NCI-H460 (cell line): ENCODE measurements at places on chromosomes 7 and 10. TPM values are rescaled to one million over a fixed set of nuclear protein-coding genes. Genes with fewer than 3 reads are reported as not detected.

GRCh38 chr7:2644562-2645273, 12.9 kb downstream of the TTYH3 start:
- no peak for DNase-seq

DNA sequence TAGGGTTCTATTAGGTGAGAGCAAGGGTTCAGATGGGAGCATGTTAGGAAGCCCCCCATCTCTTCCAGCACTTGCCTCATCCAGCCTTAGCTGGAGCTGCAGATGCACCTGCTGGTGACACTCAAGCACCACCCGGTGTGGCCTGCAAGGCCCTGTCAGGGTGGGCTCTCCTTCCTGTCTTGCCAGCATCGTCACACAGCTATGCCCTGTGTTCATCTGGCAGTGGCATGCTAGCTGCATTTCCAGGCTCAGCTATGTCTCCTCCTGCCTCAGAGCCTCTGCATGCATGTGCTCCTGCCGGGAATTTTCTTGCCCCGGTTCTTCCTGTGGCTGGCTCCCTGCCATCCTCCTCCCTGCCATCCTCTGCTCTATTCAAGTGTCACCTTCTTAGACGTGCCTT, 129.7 kb upstream of the KLF6 start:
- DNase-seq: no peak

TMEM273 gene
- not detected in 2 replicates for total RNA-seq

- peak; percentile 94 for DNase-seq
Observed at GRCh38 chr10:93437086-93437945, 44.8 kb downstream of the MYOF start.

SDK1 gene
- total RNA-seq: 1.1 and 1.7 TPM in 2 replicates

NUPR2 gene
- total RNA-seq: not detected in 2 replicates

DNA sequence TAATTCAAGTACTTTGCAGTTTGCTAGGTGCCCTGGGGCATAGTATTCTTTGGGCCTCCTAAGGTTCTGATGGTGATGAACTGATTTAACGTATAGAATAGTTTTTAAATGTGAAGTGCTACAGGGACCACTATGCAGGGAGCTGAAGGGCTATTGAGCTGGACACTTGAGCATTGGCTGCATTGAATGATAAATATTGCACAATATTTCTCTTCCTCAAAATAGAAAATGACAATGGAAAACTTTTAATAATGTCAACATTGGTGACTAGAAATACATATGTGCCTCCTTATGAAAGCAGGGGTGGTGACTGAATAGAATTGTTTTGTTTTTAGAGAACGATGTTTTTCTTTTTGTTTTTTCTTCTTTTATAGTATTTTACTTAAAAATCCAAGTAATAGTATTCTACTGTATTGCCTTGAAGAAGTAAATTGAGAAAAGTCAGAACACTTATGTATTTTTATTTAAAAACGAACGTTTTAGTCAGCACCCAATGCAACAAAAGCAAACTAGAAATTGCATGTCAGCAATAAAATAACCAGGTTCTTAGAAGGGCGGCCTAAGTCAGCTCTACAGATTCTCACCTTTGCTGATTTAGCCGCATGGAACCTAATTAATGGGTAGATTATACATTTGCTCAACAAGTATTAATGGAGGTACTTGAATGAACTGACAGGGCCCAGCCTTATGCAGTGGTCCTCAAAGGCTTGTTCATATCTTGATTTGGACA, 244.0 kb upstream of the KLF6 start:
- DNase-seq: no peak

GRCh38 chr10:30199376-30200016, 140.1 kb upstream of the JCAD start:
- DNase-seq: no peak

SORBS1 gene
- total RNA-seq: 0.27 and 0.43 TPM in 2 replicates

GRCh38 chr10:102712089-102712488, 2.1 kb downstream of the ARL3 start:
- no peak for DNase-seq

NDUFB2 gene
- 115 TPM in 2 replicates for total RNA-seq

- DNase-seq: no peak
Observed at GRCh38 chr10:48700493-48700892, 15.8 kb downstream of the WDFY4 start.

GRCh38 chr7:4727914-4728705, 46.0 kb downstream of the FOXK1 start:
- DNase-seq: no peak

DNA sequence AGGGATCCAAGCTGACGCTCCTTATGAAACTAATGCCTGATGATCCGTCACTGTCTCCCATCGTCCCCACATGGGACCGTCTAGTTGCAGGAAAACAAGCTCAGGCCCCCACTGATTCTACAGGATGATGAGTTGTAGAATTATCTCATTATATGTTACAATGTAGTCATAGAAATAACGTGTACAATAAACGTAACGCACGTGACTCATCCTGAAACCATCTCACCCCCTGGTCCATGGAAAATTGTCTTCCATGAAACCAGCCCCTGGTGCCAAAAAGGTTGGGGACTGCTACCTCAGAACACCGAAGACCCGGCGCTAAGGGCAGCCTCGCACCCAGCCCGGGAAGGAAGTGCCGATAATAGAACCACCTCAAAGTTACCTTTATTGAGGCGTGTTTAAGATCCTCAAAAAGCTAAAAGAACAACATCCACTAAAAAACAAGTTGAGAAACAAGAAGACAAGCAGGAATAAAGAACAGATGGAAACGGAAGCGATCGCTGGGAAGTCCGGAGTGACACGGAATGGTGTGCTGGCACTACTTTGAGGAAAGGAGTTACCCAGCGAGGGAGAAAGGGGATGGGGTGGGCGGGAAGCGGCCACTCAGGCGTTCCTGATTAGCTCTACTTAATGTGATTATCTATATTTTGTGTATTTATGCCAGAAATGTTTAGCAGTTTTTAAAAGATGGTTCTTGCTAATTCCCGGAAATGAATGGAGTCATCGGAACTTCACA, 50.1 kb upstream of the PRKAR1B start:
- DNase-seq: no peak

DNA sequence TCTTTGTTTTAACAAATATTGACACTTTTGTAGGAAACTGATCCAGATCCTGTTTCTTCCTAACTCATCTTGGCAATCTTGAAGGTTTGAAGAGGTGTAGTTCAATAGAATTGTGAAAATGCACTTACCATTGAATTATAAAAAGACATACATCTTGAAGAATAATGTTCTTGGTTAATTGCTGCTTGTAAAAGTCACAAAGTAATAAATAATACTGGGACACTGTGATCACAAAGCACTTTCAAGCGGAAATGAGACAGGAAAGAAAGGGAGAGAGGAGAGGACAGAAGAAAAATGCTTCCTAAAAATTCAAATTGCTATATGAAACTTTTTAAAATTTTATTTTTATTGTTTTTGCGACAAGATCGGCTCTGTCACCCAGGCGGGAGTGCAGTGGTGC, 15.2 kb upstream of the NFE2L3 start:
- no peak for DNase-seq

EVX1 gene
- 0.12 TPM in 1 of 2 replicates, not detected in the other for total RNA-seq

DNA sequence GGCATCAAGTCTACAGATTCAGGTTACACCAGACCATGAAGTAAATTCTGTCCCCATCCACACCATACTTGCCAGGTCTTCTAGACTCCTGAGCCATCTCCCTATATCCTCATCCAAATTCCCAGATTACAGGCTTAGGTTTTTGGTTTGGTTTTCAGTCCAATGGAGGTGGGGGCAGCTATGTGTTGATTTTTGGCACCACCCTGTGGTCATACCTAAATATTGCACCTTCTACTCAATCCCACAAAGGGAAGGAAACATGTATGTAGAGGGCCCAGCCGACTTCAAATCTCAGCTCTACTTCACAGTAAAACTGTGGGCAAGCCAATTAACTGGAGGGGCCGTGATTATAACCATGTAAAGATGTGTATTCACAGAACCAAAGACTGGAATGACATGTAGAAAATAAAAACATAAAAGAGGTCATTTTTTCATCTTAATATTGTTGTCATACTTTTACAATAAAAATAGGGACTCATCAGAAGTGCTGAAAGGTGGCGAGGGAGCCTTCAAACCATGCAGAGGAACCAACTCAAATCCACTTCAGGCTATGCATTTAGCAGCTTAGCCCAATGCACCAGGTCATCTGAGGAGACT, 19.8 kb downstream of the ERCC6 start:
- peak; percentile 45 for DNase-seq

GRCh38 chr10:49622426-49623425, 8.9 kb downstream of the CHAT start:
- no peak for DNase-seq

DNA sequence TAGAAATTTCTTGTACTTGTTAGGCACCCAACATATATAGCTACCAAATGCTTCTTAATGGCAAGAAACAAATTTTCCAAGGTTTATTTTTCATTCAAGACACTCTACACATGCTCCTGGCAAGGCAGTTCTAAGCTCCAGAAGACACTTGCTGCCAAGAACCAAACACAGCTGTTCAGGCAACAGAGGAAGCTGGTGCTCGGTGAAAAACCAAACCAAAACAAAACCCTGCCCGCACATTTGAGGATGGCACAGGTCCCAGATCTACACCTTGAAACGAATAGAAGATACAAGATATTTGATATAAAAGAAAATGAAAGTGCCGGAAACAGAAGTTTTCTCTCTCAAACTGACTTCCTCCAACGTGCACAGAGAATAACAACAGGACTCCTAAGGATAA, 4.9 kb upstream of the DNTT start:
- DNase-seq: no peak

CD36 gene
- 0.82 and 0.84 TPM in 2 replicates for total RNA-seq

EN2 gene
- total RNA-seq: 0.75 and 0.84 TPM in 2 replicates

TLX1 gene
- total RNA-seq: not detected in 2 replicates

- DNase-seq: peak; percentile 2
Observed at GRCh38 chr7:113404245-113404644, 285.9 kb upstream of the SMIM30 start.

PDE1C gene
- 46.5 and 48.7 TPM in 2 replicates for total RNA-seq

- DNase-seq: no peak
Observed at GRCh38 chr10:80729896-80730295, 192.2 kb downstream of the SH2D4B start.

DNA sequence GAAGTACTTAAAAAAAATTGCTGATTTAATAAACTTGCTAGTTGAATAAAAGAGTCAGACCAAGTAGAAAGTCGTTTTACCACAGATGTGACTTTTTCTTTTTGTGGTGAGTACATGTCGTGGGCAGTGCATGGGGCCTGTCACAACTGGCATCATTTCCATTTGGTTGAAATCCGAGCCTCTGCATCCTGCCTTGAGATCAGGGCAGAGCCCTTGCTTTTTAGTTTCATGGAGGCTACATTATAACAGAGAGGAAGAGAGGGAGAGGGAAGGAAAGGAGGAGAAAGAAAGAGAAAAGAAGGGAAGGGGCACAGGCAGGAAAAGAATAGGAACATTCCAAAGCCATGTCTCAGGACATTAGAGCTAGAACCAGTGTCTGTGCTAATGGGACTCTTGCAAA, 20.4 kb upstream of the INSYN2A start:
- no peak for DNase-seq

TAS2R3 gene
- total RNA-seq: 0.78 and 0.84 TPM in 2 replicates

FKBP6 gene
- 0.17 TPM in 1 of 2 replicates, not detected in the other for total RNA-seq

DNA sequence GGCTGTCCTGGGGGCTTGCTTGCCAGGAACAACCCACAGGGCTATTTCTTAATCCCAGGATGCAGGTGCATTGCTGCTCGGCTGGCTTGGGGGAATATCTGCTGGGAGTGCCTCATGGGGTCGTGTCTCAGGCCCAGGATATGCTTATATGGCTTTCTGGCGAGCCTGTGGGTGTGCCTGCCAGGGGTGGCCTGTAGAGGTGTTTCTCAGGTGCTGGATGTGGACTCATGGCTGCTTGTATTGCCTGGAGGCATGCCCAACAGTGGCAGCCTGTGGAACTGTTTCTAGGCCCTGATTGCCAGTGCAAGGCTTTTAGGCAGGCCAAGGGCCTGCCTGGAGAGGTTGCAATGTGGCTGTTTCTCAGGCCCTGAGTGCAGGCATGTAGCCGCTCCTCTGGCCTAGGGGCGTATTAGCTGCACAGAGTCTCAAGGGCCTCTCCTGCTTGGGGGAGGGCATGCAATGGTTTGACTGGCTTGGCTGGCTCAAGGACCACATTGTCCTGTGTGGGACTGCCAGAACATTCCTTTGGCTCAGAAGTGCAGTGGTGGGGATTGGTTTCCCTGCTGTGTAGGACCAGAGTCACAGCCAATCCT, 202.1 kb downstream of the ATRNL1 start:
- DNase-seq: no peak

GRCh38 chr10:126014309-126014708, 117.9 kb downstream of the FANK1 start:
- no peak for DNase-seq

UBE2D1 gene
- total RNA-seq: 19.5 and 20.7 TPM in 2 replicates

GRCh38 chr7:119283353-119283752, 989.6 kb upstream of the KCND2 start:
- no peak for DNase-seq

DNA sequence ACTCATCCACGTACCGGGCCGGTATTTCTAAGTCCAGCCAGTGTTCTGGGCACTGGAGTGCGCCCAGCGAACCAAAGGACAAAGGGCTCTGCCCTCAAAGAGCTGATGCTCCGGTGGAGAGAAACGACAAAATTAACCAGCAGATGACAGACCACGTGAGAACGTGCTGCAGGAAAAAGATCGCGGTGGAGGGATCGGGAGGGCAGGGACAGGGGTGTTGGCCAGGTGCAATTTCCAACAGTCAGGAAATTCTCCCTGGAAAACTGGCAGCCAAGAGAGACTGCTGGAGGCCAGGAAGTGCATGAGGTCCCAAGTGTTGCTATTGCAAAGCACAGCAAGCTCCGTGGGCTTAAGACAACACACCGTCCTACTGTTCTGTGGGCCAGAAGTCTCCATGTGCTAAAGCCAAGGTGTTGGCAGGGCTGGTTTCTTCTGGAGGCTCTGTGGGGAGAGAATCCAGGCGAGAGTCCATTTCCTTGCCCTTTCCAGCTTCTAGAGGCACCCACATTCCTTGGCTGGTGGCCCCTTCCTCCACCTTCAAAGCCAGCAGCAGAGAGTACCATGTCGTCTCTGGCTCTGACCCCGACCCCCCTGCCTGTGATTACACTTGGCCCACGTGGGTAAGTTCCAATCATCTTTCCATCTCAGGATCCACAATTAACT, 21.3 kb upstream of the AMZ1 start:
- no peak for DNase-seq

PTN gene
- 0.12 TPM in 1 of 2 replicates, not detected in the other for total RNA-seq

GRCh38 chr7:104956753-104957450, 57.1 kb upstream of the KMT2E start:
- no peak for DNase-seq

GRCh38 chr10:114303556-114303955, 64.5 kb downstream of the VWA2 start:
- DNase-seq: no peak

GRM3 gene
- total RNA-seq: not detected in 2 replicates

DNA sequence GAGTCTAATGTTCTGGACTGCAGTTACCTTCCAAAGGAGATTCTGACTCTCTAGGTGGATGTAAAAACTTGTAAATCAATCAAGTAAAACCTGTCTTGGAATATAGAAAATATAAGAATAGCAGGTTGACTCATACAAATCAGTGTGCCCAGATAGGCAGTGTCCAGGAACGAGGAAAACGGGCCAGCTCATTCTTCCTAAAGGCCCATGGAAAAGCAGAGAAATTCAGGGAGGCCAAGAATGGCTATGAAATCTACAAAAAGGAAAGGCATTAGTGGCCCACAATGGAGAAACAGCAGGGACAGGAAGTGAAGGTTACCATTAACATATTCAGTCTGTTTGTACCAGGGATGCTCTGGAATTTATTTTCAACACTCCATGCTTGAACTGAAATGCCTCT, 14.9 kb downstream of the GLI3 start:
- no peak for DNase-seq
